ENCODE measurements at places on chromosomes 12 and 14.

- ATAC-seq: no peak
Measured at GRCh38 chr12:130555628-130556485, 160.2 kb downstream of the RIMBP2 start.

GRCh38 chr14:68800390-68800789 lies 7.5 kb upstream of the ZFP36L1 start:
- no peak for ATAC-seq

GRCh38 chr12:71892059-71892458 lies 46.6 kb upstream of the TPH2 start:
- ATAC-seq: no peak

DNA sequence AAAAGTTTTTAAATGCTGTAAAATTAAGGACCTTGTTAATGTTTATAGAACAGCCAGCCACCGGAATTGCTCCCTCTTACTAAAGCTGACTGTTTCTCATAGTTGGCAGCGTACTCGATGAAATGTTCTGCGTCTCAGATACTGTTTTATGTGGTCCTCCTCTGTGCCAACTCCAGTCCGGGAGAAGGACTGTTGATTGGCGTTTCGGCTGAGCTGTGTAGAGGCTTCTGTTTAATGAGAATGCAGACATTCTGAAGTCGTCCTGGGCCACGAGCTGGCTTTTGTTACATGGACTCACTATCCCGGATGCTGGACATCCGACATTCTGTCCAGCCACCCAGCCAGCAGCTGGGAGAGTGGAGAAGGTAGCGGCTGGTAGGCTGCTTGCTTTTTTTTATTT lies 75.4 kb downstream of the WDR20 start:
- ATAC-seq: peak; percentile 78

DNA sequence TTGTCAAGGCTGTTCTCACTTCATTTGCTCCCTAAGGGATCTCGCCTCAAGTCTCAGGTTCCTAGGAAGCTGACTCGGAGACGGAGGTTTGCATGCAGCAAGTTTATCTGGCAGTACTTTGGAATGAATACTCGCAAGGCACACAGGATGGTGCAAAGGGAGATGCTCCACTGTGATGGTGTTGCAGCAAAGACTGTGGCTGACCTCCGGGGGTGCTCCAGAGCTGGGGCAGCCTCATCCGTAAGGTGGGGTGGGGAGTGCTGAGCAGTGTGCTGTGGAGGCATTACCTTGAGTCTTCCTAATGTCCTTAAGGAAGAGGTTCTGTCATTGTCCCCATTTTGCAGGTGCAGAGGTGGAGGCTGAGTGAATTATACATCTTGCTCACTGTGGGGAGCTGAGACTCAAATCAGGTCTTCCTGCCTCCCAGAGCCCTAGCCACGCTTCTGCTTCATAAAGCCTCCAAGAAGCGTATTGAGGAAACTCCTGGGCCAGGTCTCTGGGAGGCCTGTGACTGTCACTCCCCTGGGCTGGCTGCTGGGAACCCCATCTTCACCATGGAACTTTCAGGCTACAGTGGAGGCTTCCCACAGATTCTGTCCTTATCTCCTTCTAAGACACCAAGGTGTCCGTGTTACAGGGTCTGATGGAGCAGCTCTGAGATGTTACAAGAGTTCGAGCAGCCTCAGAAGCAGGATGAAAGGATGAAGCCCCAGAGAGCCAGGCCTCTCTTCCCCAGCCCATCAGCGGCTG lies 39.5 kb downstream of the GALNT16 start:
- ATAC-seq: no peak

DNA sequence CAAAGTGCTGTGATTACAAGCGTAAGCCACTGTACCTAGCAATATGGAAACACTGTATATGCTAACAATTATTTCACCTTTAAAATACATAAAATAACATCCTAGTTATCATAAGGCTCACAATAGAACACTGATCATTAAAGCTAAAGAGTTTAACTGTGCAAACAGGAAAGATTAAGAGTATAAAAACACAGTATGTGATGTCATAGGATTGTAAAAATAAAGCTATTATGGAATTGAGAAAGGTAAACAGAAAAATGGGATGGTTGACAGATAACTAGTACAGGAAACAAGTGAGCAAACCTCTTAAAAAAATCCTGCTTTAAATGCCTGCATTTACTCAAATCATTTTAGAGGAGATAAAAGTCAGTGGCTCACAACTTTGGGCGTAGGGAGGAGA lies 10.8 kb upstream of the IPO8 start:
- no peak for ATAC-seq

- no peak for ATAC-seq
Measured at GRCh38 chr14:37422319-37422718, 172.7 kb downstream of the FOXA1 start.

DNA sequence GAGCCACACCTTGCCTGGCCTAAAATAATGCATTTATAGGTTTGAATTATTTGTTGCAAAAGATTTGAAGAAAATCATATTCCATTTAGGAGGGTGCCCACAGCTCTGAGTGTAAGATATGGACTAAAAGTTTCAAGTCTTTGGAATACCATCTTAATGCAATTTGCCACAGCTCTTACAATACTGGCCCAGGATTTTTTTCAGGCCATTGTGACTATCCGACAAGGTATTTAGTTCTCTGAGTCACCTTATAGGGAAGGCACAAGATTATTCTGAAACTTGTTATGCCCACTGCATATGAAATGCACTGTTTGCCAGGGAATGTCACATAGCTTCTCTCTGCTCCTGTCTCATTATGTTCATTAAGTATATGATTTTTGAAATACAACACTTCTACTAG lies 29.6 kb upstream of the SLC6A13 start:
- no peak for ATAC-seq

DNA sequence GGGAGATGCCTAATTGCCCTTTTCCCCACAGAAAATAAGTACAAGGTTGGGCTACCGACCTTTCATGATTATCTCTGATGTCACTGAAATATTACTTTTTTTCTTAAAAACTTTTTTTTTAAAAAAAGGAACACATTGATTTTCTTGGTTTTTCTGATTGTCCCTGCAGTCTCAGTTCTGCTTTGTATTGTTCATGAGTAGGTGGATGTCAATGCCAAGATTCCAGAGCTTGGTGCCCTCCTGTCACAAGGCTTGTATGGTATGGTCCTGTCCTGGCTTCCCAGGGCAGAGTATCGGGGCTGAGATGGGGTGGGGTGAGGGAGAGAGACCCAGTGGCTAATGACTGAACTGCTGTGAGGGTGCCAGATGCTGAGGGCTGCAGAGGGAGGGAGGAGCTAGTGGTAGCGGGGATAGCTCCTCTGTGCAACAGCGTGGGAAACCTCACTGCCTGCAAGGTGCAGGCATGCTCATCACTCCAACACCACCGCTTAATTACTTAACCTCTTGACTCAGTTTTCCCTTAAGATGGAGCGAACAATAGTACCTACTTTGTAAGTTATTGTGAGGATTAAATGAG lies 4.4 kb upstream of the CTDSP2 start:
- ATAC-seq: no peak

DNA sequence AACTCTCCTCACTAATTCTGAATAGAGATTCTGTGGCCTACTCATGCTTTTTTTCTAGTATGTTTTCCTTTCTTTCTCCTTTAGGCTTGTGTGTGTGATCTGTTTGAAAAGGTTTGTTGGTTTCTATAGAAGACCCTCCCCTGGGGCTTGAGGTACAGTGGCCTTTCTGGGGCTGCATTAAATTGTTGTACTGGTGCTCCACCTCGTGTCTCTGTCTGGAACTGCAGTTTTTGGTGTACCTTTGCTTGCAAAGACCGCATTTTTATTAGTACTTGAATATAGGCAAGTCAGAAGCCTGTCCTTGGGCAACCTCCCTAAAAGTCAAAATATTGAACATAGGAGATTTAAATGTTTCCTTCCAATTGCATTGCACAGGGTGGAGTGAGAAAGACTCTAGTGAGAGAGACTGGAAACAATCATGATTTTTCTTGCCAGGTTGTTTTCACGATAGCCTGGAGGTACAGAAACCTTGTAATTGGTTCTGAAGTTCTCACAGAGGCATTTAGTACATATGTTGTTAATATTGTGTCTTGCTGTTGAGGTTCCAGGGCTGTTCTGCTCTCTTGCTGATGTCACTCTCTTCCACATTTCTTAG lies 39.0 kb downstream of the SLCO1B1 start:
- ATAC-seq: no peak

DNA sequence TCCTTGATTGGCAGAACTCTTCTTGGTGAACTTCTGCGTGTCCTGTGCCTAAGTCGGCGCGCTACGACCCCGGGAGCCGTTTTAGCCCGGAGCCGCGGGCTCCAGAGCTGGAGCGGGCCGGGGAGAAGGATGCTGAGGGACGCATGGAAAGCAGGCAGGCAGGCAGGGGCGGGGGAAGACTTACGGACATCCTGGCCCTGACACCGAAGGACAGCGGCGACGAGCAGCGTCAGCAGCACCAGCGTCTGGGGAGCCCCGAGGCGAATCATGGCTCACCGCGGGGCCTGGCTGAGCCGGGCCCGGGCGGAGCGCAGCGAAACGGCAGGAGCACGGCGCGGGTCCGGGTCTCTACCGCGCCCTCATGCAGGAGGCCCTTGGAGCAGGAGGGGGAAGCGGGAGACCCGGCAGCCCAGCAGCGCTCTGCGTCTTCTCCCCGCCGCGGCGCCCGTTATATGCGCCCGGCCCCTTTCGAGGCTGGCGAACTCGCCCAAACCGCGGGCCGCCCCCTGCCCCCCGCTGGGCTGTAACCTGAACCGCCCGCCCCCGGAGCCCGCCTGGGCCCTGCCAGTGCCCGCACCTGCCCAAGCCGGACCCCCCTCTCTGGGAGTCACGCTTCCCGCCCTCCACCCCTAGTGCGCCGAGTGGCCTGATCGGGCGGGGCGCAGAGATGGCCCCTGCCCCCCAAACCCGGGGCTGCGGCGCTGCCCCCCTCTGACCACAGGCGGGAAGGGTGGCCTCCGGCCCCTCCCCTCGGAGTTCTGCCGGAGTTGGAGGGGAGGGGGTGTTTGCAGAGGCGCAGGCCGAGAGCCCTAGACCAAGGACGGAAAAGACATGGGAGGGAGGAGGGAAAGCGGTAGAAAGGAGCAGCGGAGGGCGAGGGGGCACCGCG lies at the start of gene COL2A1:
Gene COL2A1 (minus strand): TSS at position 424 of the 889 bp plus-strand sequence. CDS start 155 bp downstream, at position 269.
- no peak for ATAC-seq

DNA sequence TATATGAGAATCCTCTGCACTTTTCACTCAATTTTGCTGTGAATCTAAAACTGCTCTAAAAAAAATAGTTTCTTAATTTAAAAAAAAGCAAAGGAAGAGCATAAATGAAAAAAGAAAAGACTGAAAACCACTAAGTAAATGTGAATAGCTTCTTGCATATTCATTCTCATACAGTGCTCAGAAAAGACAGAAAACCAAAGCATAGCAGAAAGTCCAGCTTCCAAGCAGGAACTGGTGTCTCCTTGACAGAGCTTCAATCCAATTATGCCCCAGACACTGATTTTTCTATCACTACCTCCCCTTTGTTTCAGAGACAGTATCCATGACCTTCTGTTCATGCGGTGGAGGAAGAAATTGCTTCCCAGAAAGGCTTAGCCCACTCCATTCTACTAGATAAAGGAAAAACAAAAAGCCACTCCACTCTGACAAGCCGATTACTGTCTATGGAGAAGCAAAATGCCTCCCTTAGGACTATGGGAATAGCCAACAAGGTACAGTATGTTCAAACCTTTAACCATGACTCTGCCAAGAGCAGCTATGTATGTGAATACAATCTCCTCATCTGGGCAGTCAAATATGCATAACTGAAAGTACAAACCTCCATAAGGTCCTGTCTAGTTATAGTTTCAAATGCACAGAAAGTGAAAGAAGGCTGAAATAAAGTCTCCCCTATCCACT lies 40.6 kb downstream of the ATF7 start:
- ATAC-seq: no peak

DNA sequence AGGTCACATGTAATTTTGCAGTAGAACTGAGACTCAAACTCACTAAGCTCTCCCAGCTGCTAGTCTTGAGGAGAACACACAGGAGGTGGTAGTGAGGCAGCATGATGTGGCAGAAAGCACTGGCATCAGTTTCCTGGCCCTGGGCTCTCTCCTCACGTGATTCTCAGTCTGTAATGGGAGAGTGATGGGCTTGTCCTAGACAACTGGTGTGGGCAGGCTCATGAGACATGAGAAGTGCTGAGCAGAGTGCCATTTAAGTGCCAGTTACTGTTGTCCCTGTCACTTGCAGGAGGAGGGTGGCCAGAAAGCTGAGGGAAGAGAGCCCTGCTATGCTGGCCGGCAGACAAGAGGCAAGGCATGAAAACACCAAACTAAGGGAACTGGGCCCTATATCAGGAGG lies 48.5 kb upstream of the OVCH1 start:
- ATAC-seq: no peak

Data from gastroesophageal sphincter (tissue), 4 donors.